Endothelial cell of umbilical vein (primary cell): ENCODE measurements at places on chromosomes 5 and 9. TPM values are rescaled to one million over a fixed set of nuclear protein-coding genes. Genes with fewer than 3 reads are reported as not detected.

PTPRD gene
- 5.5 and 23.2 TPM in 2 replicates for total RNA-seq

CDH9 gene
- not detected in 2 replicates for total RNA-seq

COL27A1 gene
- 48.6 and 49.1 TPM in 2 replicates for total RNA-seq

PCDHGC5 gene
- 0.60 and 1.2 TPM in 2 replicates for total RNA-seq

SLC25A2 gene
- total RNA-seq: 0.39 and 0.46 TPM in 2 replicates

CDC23 gene
- 39.4 and 41.2 TPM in 2 replicates for total RNA-seq

GARNL3 gene
- total RNA-seq: 5.2 and 8.3 TPM in 2 replicates

ERGIC1 gene
- 105 and 118 TPM in 2 replicates for total RNA-seq

MEIKIN gene
- total RNA-seq: not detected in 2 replicates

STK32A gene
- not detected in 2 replicates for total RNA-seq

ANP32B gene
- total RNA-seq: 152 and 173 TPM in 2 replicates
